MCF 10A (cell line): ENCODE measurements at places on chromosomes 16 and 17. TPM values are rescaled to one million over a fixed set of nuclear protein-coding genes. Genes with fewer than 3 reads are reported as not detected.

DNA sequence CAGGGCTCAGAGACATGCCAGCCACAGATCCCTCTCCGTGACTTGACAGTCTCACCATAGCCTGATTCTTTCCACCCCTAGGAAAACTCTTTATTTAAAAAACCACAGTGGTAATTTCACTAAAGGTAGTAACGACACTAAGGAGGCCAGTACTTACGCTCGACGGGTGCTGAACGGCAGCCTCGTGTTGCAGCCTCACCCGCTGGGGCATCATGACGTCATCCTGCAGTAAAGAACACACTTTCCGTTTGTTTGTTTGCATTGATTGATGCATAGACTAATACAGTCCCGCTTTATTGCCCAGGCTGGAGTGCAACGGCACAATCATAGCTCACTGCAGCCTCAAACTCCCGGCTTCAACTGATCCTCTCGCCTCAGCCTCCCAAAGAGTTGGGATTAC, 65.1 kb upstream of the METRNL start:
- no peak overlapping the region for H3K4me3 ChIP-seq
- peaks cover 6% of the 10 kb centered on the region for H3K36me3 ChIP-seq
- no peak overlapping the region for H3K27ac ChIP-seq
- no peak for DNase-seq

DNA sequence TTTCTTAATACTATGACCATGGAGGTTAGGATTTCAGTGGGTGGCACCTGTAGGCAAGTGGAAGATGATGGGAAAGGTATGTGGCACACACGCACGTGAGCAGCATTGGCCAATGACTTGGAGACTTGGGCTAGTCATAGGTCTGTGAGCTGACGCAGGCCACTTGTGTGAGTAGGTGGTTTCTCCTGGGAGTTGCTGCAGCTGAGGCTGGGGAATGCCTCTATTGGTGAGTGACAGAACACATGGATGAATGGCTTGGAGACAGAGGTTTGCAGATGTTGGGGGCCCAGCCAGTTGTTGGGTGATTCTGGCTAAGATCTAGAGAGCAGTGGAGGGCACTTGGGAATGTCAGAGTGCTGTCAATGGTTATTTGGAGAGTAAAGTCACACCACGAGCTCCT, 64.1 kb downstream of the MARF1 start:
- H3K27me3 ChIP-seq, result no peaks in the 10 kb centered on the region
- H3K4me1 ChIP-seq, result peaks cover 9% of the 10 kb centered on the region
- DNase-seq, result peak; percentile 18
- no peaks in the 10 kb centered on the region for H3K36me3 ChIP-seq
- H3K27ac ChIP-seq, result no peak overlapping the region

DNA sequence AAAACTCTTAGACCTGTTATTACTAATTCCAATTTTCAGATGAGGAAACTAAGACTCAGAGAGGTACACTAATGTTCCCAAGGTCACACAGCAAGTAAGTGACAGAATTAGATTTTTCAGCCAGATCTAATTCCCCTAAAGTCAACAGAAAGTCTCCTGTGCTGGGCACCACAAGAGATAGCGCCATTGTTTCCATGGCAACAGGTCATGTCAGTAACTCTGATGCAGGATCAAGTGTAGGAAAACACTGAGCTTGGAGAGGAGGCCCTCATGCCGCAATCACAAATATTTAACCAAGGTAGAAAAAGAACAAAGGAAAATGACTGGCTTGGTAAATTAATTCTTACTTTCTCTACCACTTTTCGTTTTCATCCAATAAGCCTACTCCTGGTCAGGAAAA, 166.0 kb upstream of the CDH13 start:
- DNase-seq, result no peak
- no peak overlapping the region for H3K4me3 ChIP-seq
- no peaks in the 10 kb centered on the region for H3K36me3 ChIP-seq
- H3K27ac ChIP-seq, result no peak overlapping the region
- H3K27me3 ChIP-seq, result peaks cover 70% of the 10 kb centered on the region

The CACNB1 gene
- 6.6 and 7.7 TPM in 2 replicates for total RNA-seq

DNA sequence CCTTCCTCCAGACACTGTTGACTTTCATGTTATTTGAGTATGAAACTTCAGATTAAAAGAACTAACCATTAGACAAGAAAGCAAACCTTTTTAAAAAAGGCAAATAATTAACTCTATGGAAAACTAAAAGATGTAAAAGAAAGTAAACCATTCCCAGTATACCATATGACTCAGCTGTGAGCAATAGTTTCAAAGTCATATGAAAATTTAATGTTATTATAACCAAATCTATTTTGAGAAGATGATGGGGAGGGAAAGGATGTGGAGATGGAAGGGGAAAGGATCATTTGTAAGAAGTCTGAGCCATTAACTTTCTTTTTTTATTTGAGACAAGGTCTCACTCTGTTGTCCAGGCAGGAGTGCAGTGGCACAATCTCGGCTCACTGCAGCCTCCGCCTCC, 131.8 kb downstream of the IRX5 start:
- no peaks in the 10 kb centered on the region for H3K36me3 ChIP-seq
- DNase-seq, result no peak
- no peaks in the 10 kb centered on the region for H3K4me1 ChIP-seq
- H3K27ac ChIP-seq, result no peak overlapping the region
- H3K27me3 ChIP-seq, result peaks cover 18% of the 10 kb centered on the region

The CMTM2 gene
- not detected in 2 replicates for total RNA-seq

The TBC1D3G gene
- 0.86 TPM in 1 of 2 replicates, not detected in the other for total RNA-seq

DNA sequence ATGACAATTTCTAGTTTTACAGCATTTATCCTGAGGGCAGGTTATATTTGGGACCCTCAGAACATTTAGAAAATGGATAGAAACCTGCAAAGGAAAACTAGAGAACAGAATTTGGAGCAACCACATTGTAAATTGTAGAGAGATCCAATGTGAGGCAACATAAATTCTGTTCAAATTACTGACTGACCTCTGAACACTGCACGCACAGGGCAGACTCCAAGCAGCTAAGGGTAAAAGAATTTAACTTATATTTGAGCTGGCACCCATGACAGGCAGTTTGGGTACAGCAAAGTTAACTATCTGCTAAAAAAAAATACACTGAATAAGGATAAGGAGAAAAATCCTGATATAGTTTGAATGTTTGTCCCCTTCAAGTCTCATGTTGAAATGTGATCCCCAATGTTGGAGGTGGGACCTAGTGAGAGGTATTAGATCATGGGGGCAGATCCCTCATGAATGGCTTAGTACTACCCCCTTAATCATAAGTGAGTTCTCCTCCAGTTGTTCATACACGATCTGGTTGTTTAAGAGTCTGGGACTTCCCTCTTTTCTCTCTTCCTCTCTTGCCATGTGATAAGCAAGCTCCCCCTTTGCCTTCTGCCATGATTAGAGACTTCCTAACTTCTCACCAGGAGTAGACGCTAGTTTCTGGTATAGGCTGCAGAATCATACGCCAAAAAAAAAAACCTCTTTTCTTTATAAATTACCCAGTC, 75.7 kb downstream of the FBXL20 start:
- no peaks in the 10 kb centered on the region for H3K36me3 ChIP-seq
- no peak for DNase-seq
- no peak overlapping the region for H3K4me3 ChIP-seq
- H3K27ac ChIP-seq, result no peak overlapping the region
- no peaks in the 10 kb centered on the region for H3K4me1 ChIP-seq

The TMEM204 gene
- not detected in 2 replicates for total RNA-seq

DNA sequence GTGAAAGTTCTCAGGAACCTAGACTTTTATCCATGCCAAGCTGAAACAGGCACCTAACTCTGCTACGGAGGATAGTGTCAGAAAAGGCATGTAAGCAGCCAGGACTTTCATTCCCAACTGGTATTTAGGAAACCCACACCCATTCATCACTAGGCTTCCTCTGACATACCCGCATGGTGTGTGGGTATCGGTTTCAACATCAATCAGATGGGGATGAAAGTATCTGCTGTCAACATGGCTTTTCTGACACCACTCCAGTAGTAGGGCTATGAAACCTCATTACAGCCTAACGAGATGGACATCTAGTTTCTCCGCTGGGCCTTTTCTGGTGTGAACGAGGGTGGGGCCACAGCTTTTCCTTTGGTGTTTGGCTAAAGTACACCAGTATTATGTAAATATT, 1178.3 kb downstream of the CDH11 start:
- H3K27ac ChIP-seq, result no peak overlapping the region
- no peak for DNase-seq
- no peaks in the 10 kb centered on the region for H3K27me3 ChIP-seq
- no peaks in the 10 kb centered on the region for H3K4me1 ChIP-seq

GRCh38 chr16:28293601-28293960, 1.3 kb downstream of the SBK1 start:
- no peak overlapping the region for H3K27ac ChIP-seq
- H3K36me3 ChIP-seq, result no peaks in the 10 kb centered on the region
- no peak overlapping the region for H3K4me3 ChIP-seq
- no peak for DNase-seq

DNA sequence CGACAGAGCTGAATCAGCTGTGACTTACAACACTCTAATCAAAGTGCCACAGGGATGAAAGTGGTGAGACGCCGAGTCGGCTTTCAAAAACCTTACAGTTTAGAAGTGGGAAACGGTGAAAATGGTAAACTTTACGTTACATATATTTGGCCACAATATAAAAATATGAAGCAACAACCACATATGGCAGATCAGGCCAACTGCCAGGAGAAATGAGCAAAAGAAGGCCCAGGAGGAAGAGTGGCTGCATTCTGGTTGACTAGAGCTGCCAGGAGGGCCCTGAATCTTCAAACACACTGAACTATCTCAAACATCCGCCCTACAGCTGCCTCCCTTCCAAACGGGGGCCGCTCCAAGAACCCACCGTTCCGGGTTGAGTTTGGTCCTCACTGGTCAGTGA, 56.3 kb downstream of the MRM3 start:
- H3K36me3 ChIP-seq, result peaks cover 5% of the 10 kb centered on the region
- H3K4me1 ChIP-seq, result no peaks in the 10 kb centered on the region
- no peak overlapping the region for H3K4me3 ChIP-seq
- no peaks in the 10 kb centered on the region for H3K27me3 ChIP-seq
- no peak for DNase-seq

DNA sequence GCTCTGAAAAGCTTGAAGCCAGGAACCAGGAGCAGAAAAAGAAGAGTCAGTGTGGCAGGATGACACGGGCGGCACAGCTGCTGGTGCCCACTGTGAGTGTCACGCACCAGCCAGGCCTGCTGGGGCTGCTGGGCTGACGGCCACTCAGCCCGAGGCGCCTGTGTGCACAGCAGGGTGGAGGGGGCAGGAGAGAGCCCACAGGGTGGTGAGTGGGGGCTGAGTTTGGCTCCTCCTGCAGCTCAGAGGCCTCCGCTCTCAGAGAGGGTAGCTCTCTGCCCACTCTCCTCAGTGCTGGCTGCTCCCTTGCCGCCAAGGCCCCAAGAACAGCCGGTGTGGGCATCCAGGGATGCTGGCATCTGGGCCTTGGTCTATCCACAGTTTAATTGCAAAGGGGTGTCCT, 59.6 kb downstream of the GSG1L start:
- no peaks in the 10 kb centered on the region for H3K4me1 ChIP-seq
- no peaks in the 10 kb centered on the region for H3K36me3 ChIP-seq
- H3K27ac ChIP-seq, result no peak overlapping the region
- H3K27me3 ChIP-seq, result peaks cover 10% of the 10 kb centered on the region
- DNase-seq, result no peak
- H3K4me3 ChIP-seq, result no peak overlapping the region
